Activated T-cell treated with anti-CD3 and anti-CD28 coated beads for 48 hours (primary cell): ENCODE measurements at places on chromosomes 2 and 18.
A peak's percentile ranks its signal among the peaks of the same experiment; 100 is the strongest.

DNA sequence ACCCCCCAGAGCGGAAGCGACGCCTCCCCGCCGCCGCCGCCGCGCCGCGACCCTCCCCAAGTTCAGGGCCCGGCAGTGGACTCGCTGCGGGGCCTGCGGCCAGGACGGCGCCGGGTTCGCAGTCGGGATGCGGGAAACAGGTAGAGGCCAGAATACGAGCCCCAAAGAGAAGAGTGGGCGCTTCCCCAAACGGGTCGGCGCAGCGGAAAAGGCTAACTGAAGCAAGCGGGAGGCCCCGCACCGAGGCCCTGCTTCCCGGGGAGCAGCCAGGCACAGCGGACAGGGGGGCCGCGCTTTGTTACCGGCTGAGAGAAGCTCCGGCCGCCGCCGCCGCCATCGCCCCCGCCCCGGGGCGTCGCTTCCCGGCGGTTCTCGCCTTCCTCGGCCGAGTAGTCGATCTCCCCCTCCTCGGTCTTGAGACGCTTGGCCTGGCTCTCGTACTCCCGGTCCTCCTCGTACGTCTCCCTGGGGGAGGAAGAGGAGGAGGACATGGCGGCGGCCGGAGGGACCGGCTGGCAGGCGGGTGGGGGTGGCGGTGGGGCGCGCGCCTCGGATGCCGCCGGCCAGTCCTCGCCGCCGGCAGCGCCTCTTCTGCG lies 494 bp downstream of the HNRNPLL start:
- peak; percentile 28 for DNase-seq

DNA sequence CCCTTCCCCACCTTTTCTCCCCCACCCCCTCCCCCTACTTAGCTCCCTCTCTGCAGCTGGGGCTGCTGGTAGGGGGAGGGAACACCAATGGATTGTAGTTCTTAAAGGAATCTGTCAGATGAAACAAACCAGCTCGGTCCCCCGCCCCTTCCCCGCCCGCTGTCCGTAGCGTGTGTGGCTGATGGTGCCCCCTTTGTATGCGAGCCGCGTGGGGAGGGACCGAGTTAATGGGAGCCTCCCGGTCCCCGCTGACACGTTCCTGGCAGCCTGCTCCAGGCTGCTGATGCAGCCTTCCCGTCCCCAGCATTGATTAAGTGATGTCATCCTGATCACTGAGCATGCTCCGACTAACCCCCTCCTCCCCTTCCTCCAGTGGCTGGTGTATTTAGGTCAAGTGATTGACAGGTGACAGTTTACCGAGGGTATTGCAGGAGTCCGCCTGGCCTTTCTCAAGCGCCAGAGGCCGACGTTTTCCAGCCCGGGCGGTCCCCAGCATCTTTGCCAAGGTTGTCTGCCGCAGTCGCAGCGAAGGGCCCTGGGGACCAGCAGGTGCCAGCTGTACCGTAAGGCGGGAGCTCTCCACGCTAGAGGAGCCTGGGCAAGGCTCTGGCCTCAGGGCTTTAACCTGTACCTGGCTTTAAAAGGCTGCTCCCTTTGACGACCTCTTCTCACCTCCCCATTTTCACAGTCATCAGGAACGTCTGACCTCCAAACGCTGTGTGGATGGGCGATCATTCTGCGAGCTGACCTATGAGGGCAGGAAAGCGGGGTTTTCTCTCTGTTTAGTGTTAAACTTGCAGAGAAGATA lies 1.8 kb downstream of the KIF5C start:
- DNase-seq = peak; percentile 23

DNA sequence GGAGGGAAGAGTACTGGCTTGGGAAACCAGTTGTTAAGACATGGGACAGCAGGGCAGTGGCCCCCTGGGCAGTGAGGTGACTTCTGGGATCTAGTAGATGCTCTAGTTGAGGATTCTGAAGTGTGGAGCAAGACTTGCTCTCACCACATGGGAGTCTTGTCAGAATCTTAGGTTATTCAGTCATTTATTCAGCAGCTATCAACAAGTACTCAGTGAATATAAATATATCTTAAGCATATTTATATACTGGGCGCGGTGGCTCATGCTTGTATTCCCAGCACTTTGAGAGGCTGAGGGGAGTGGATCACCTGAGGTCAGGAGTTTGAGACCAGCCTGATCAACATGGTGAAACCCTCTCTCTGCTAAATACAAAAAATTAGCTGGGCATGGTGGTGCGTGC lies 20.0 kb downstream of the STON1 start:
- no peak for DNase-seq

DNA sequence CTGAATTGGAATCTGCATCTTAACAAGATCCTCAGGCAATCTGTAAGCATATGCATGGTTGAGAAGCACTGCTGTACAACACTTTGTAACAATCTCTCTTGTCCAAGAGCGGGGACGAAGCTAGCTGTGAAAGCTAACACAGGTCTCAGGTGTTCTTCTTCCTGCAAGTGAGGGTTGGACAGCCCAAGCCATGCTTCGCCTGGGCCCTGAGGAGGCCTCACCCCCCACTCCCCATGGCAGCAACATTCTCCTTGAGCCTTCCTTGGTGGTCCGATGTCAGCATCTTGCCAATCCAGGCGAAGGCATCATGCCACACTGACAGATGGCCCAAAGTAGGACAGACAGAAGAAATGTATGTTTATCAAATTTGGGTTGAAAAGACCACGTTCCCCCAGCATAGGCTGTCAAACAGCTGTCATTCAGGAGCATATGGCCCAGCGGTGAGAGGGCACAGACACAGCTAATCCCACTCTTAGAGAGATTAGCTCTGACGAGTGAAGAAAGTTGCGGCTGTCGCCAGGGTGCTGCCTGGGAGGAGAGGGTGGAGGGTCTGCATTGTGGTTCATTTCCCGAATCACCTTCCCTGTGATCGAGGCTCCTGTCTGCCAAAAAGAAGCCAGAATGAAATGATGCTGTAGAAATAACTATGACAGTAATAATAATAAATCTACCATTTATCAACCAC lies 344.7 kb downstream of the MYCN start:
- no peak for DNase-seq

DNA sequence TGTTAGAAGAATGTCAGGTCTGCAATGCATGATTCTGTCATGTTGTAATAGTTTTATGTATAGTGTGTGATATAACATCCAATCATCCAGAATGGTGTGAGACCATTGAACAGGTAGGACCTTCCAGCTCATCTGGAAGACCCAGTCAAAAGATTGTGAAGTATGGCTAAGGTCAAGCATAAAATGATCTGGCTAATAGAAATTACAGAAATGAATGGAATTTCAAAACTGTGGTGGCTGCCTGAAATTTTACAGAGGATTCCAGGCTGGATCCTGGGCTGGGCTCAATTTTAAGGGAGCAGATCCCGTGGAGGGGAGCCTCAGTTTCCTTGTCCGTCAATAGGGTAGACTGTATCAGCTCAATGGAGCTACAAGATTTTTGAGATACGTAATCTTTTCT lies 39.1 kb downstream of the ACKR3 start:
- no peak for DNase-seq

DNA sequence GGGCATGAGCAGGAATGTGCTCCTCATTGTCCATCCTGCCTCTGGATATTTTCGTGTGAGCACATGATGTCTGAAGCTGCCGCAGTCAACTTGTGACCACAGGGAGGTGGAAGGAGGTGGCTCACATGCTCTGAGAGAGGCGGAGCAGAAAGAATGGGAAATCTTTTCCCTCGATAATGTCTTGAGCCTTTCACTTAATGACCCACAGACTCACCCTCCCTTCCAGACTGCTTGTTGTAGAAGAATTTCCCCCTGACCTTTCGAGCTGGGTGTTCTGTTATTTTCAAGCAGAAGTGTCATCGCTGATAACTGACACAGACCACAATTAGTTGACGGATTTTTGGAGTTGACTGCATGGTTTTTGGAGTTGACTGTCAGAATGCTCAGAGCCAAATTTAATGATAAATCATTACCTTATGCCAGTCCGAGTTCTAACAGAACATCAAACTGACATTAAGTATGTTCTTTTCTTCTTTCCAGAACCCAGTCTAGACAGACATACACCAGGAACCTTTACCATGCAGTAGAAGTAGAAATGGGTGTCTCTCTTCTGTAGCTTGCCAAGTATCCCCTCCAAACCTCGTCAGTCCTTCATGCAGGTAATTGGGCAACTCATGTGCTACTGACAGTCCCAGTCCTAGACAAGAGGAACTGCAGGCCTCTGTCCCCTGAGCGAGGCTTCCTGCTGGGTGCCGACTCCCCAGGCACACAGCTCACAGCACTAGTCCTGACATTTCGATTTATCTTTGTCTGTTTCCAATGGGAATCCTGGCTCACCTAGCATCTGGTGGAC lies 29.4 kb upstream of the RTTN start:
- DNase-seq = no peak

DNA sequence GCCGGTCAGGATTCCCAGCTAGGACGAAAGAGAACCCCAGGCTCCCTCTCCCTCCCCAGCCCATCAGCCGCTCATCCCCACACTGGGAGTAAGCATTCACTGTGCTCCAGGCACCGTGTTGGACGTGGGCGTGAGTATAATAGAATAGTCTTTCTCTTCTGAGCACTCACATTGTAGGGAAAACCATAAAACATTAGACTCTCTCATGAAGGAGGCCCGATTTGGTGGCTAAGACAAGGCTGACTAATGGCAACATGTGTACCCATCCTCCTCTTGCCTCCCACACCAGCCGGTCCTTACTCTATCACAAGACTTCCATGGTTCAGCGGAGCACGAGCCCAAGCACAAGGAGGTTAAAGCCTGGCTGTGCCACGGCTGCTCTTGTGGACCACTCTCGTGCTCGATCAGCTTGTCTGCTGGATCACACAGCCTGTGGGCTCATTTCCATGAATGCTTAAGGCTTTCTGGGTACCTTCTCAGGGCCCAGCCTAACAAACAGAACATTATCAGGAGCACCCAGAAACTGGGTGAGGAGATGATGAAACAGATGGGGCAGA lies 540.9 kb upstream of the RAB6C start:
- DNase-seq = no peak

GRCh38 chr2:133673305-133673905 lies 105.1 kb upstream of the NCKAP5 start:
- DNase-seq = no peak

DNA sequence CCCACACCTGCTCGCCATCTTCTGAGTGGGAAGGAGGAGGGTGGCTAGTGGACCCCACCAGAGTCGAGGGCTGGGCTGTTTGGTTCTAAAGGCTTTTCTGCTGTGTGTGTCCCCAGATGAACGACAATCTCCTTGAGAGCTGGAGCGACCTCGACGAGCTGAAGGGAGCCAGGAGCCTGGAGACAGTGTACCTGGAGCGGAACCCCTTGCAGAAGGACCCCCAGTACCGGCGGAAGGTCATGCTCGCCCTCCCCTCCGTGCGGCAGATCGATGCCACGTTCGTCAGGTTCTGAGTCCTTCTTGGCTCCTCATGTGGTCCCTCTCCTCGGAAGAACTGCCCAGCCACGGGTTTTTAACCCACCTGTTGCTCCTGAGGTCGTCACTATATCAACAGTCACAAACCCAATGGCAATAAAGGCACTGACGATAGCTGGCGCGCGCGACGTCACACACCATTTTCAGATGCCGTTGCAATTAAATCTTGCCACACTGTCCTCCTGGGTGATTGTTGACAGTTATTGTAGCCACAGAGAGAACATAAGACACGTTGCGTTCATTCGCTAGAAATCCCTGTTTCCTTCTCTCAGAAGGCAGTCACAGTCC lies 5.8 kb upstream of the ANO7 start:
- DNase-seq = no peak
